ENCODE measurements at places on chromosomes 6 and 20. TPM values are rescaled to one million over a fixed set of nuclear protein-coding genes. Genes with fewer than 3 reads are reported as not detected.
A peak's percentile ranks its signal among the peaks of the same experiment; 100 is the strongest.

DNA sequence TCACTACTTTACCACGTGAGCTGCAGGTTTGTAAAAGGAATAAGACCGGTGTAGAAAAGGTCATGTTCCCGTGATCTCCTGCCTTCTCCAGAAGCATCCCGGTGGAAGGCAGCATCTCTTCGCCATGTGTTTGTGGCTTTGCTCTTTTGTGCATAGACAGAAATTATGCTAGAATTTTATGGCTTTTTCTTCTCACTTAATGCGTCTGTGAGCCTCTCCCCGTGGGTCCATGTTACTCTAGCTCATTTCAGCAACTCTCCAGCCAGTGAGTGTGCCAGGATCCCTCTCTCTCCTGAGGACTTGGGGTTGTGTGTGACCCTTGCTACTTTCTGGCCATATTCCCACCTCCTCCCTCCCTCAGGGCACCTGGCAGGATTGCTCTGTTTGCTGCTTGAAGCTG is 289.5 kb downstream of the CDH4 start:
- DNase-seq = no peak

GRCh38 chr6:4805553-4806336 is 29.5 kb downstream of the CDYL start:
- no peak for DNase-seq

GRCh38 chr6:156779206-156780094 is 2.3 kb downstream of the ARID1B start:
- DNase-seq = peak; percentile 45

GRCh38 chr6:150573041-150573681 is 26.5 kb upstream of the PLEKHG1 start:
- no peak for DNase-seq

DNA sequence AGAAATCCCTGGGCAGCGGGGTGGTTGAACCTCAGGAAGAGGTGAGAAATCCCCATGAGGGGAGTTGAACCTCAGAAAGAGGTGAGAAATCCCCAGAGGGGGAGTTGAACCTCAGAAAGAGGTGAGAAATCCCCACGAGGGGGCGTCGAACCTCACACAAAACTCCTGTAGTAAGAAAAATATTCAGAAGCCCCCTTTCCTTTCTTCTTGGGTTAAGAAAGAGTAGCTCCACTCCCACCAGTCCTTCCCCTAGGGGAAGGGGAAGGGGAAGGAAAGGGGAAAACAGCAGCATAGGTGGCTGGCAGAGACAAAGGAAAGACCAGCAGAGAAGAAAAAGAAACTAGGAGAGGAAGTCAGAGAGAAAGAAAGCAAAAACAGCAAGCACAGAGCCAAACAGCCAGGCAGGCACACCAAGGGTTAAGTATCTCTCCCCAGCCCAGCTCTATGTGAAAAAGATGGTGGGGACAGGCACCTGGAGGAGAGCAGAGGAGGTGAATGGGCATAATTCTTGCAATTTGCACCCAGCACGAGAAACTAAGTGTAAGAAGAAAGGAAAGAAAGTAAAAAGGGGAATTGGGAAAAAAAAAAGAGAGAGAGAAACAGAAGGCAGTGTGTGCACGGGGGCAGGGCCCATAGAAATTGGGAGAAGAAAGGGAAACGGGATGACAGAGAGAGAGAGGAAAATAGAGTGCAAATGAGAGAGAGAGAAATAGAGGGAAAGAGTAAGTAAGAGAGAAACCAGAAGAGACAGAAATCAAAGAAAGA is 88.2 kb downstream of the PLG start:
- DNase-seq = no peak

- DNase-seq = peak; percentile 66
Observed at GRCh38 chr6:13303668-13304017, 24.7 kb downstream of the TBC1D7 start.

DNA sequence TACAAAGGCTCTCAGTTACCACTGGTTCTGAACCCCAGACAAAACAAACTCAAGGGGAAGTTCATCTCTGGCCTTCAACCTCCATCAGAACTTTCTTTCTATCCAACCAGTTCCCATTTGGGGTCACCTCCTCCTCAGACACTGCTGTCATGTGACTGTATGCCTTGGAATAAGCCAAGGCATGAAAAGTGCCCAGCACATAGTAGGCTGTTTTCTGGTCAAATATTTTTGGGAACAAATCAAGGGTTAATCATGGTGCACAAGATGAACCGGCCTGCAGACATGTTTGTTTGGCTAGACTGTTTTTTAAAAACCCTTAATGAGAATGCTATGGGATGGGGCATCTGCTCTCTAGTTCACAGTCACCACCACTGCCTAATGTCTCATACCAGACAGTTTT is 48.9 kb upstream of the MRPS10 start:
- no peak for DNase-seq

DNA sequence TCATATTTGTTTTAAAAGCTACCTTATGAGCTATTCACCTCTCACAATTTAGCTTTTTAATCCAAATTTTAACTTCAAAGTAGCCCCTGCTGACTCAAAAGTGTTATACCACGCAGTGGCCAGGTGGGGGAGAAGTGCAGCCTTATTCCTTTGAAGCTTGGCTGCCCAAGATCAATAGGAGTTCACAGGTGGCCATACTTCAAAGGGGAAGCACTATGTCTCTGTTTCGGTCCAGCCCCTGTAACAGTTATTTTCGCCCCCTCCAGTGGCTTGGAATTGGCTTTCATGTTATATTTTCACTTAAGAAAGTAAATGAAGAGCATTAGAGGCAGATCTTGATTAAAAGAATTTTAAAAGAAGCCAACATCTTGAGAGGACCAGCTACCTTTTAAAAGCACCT is 608.4 kb downstream of the EPHA7 start:
- no peak for DNase-seq

DNA sequence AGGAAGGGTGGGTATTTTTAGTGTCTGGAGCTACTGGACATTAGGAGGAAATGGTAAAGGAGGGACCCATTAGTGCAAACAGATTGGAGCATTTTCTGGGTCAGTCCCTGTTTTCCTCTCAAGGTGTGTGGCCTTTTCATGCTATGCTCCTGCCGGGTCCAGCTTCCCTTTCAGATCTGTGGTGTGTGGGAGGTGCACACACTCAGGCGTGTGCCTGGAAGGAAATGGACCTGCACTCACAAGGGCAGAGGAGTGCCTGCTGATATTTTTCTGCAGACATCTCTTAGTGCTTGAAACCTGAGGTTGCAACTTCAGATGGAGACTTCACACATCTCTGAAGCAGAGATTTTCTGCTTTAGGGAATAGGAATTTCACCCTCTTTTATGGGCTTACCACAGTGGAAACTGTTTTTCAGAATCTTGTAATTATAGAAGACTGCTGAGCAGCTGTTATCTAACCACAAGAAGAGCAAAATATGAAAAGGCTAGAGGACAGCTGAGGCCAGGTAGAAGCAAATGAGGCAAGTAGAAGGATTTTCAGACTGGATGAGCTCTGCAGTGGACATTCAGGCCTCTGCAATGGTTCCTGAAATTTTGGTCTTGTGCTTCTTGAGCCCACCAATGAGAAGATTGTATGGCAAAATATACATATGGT is 764.3 kb downstream of the QKI start:
- DNase-seq = no peak

- no peak for DNase-seq
Observed at GRCh38 chr6:130432838-130433237, 67.0 kb downstream of the TMEM200A start.

DNA sequence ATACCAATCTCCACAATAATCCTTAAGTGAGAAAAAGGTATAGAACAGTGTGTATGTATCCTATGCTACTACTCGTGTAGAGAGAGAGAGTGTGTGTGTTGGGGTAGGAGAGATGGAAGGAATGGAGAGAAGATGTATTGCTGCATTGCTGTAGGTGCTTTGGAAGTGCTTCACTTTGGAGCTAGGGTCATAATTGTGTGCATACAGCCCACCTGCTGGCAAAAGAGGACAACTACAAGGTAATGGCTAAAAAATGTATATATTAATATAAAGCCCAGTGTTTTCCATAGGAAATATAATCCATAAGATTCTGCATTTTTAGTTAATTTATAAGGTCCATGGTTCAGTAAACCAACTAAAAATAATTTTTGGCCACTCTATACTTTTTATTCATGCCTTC is 36.1 kb downstream of the SERAC1 start:
- DNase-seq = peak; percentile 3

GRCh38 chr6:118812970-118813369 is 81.0 kb upstream of the ASF1A start:
- no peak for DNase-seq

DNA sequence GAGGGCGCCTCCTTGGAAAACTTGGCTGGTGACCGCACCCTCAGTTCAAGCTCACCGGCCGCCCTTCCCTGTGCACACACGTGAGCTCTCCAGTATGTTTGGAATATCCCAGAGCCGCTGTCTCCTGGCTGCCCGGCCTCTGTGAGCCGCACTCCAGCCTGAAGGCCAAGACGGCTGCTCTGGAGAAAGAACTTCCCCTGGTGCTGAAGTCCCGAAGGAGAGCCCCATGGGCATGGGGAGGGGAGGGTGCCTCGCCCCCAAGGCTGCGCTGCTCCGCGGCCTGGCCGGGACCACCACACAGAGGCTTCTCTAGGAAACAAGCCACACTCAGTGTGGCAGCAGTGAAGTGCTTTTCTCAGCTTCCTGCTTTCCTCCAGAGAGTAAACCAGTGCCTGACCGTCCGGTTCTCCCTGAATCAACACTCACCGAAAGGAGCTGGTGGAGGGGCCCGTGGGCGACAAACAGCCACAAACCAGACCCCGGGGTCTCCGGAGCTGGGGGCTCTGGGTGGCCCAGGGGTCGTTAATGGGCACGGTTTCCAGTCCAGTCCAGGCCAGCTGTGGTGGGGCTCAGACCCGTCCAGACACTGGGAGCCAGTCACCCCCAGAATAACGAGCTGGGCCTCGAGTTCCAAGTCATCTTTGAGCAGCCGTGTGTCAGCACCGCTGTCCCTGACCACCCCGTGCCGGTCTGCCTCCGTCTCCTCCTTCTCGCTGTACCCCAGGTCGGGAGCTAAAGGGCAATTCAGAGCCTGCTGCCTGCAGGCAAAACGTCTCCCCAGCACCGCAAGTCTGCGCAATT is 87.4 kb upstream of the BHLHE23 start:
- DNase-seq = no peak

DNA sequence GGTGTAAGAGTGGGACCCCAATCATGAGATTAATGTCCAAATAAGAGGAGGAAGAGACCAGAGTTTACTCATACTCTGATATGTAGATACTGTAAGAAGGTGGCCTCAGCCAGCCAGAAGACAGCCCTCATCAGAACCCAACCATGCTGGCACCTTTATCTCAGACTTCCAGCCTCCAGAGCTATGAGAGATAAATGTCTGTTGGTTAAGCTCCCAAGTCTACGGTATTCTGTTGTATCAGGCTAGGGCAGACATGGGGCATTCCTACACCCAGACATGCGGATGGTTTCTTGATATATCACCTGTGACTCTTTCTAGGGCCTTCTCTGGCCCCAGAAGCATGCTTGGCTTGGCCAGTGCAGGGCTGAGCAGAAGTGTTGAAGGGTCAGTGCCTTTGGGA is 247.4 kb upstream of the RIN2 start:
- DNase-seq = no peak

GRCh38 chr6:142008781-142009180 is 123.9 kb upstream of the GJE1 start:
- DNase-seq = no peak

- no peak for DNase-seq
Observed at GRCh38 chr20:31684153-31685015, 38.3 kb downstream of the BCL2L1 start.

DNA sequence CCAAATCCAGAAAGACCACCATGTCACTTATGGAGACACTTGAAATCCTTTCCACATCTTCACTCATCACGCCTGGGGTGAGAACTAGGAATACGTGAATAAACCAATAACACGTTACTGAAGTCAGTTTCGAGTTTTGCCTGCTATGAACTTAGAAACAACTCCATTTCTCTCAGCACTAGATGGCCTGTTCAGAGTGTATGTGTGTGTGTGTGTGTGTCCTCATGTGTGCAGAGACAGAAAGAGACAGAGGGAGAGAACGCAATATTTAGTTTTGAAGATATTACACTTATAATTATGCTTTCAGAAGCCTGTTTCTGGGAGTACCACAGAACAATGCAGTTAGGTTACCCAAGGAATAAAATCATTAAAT is 81.2 kb upstream of the CCN6 start:
- DNase-seq = no peak

DNA sequence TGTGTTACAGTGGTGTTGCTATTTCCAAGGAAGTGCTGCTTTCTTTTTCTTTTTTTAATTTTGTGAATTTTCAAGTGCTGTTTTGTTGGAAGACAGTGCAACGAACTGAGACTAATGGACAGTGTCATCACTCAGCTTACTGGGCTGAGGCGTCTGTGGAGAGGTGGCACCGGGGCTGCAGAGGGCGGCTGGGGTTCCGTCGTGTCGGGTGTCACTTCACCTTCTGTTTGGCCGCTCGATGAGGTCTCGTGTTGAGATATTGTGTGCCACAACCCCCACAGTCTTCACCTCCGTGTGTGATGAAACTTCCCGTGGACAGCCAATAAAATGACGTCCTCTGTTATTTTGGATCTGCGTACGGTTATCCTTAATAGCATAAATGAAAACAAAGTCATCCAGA is 149.4 kb upstream of the SNX9 start:
- DNase-seq = no peak

DNA sequence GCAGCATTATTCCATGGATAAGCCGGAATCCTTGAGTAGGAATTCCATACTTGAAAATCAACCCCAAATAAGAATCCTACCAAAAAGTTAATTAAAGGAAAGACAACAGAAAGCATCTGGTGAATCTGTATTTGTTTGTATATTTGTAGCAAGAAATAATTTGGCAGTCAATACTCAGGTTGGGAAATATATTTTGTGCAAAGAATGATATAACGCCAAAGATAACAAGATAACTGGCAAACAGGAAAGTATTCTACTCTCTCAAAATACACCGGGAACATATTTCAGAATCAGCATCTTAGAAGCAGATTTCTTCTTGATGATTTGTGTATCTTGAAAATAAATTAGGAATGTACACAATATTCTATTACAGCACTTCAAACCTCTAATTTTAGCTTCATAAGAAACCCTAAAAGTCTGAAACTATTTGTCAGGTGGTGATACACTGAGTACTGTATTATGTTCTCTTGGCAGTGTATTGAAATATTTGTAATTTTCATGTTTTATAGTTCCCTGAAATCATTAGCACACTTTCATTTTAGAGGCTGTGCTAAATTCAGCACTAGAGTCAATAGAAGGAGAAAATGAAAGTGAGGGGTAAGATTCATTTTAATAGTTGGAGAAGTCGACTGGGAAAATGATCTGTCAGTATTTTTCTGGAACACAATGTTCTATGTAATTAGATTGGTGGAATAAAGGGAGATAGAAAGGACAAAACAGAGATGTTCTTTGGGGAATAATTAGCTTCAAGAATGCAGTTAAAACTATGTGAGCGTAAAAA is 879.7 kb upstream of the GJE1 start:
- DNase-seq = no peak

GRCh38 chr6:112007805-112008204 is 46.1 kb upstream of the CCN6 start:
- no peak for DNase-seq

GRCh38 chr20:53708129-53708968 is 114.7 kb upstream of the ZNF217 start:
- no peak for DNase-seq

Gene BPIFB2
- polyA plus RNA-seq = not detected

Gene PHF20
- polyA plus RNA-seq = 29.4 TPM

Gene COL9A3
- polyA plus RNA-seq = 10.6 TPM

Gene GPSM3
- polyA plus RNA-seq = 9.9 TPM

Gene MATN4
- polyA plus RNA-seq = 0.45 TPM

Gene ADGRF1
- polyA plus RNA-seq = 0.08 TPM

Gene ADAM33
- 61.5 TPM for polyA plus RNA-seq

Gene C6orf163
- polyA plus RNA-seq = 2.0 TPM

Gene FAM83C
- polyA plus RNA-seq = 0.17 TPM

Gene B3GAT2
- 1.2 TPM for polyA plus RNA-seq
